ENCODE measurements at places on chromosomes 16 and 17. TPM values are rescaled to one million over a fixed set of nuclear protein-coding genes. Genes with fewer than 3 reads are reported as not detected.

Gene BIRC5
- 174 TPM for total RNA-seq

GRCh38 chr16:86569701-86570447 is 3.2 kb downstream of the FOXC2 start:
- DNase-seq = no peak

- no peak for DNase-seq
These were observed 24.8 kb downstream of the ZFPM1 start for GRCh38 chr16:88477631-88478519.

Gene CHAD
- not detected for total RNA-seq

Gene CHRNB1
- total RNA-seq = 20.2 TPM

Gene PRCD
- total RNA-seq = not detected

- peak; percentile 97 for DNase-seq
These were observed 46.7 kb downstream of the C17orf67 start for GRCh38 chr17:56786989-56787482.

GRCh38 chr16:90046971-90047713 is 27.9 kb upstream of the DBNDD1 start:
- peak; percentile 34 for DNase-seq

GRCh38 chr16:69326172-69326873 is 4.1 kb downstream of the PDF start:
- DNase-seq = no peak

- no peak for DNase-seq
These were observed 671 bp upstream of the TOP2A start for GRCh38 chr17:40418428-40418706.

GRCh38 chr16:46918905-46919792 is 35.0 kb downstream of the GPT2 start:
- DNase-seq = no peak

Gene C17orf100
- 0.89 TPM for total RNA-seq

- no peak for DNase-seq
These were observed 226.5 kb downstream of the PMP22 start for GRCh38 chr17:15038656-15039055.

GRCh38 chr16:84952335-84953189 is 58.8 kb downstream of the ZDHHC7 start:
- peak; percentile 80 for DNase-seq

- DNase-seq = no peak
These were observed 86.7 kb downstream of the ZFHX3 start for GRCh38 chr16:72961115-72961832.

DNA sequence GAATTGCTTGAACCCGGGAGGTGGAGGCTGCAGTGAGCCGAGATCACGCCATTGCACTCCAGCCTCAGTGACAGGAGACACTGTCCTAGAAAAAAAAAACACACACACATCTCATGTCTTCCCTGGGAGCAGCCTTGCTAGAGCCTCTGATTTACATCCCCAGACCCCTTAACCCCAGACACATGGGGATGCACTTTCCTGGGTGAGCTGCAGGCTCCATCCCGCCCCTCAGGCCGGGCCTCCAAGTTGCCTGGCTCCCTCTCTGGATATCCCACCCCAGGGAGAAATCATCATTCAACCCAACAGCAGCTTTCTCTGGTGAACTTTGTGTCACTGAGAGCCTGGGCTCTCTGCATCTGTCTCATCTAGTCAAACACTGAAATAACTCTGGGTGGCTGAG is 21.5 kb downstream of the SRL start:
- no peak for DNase-seq

Gene KCNH4
- total RNA-seq = not detected

GRCh38 chr16:7318686-7319085 is 14.0 kb upstream of the RBFOX1 start:
- DNase-seq = no peak

GRCh38 chr16:68744744-68745280 is 7.7 kb downstream of the CDH1 start:
- DNase-seq = no peak

Gene KRTAP4-4
- total RNA-seq = not detected

Gene DNAAF1
- total RNA-seq = 0.88 TPM

DNA sequence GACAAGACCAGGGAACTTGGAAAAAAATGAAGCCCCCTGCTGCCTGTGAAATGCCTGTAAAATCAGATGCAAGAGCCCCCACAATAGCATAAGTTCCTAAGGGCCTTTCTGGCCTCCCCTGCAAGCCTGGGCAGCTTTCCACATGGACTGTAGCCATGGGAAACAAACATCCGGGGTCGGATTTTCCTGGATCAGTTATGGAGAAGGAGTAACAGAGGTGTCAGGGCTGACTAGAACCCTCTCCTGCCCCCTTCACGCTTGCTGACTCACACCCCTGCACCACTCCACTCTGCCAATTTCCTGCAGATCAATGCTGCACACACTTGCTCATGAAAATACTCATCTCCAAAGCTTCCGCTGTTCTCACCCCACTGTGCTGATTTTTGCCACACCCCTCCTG is 258.6 kb downstream of the CBLN1 start:
- DNase-seq = peak; percentile 74

DNA sequence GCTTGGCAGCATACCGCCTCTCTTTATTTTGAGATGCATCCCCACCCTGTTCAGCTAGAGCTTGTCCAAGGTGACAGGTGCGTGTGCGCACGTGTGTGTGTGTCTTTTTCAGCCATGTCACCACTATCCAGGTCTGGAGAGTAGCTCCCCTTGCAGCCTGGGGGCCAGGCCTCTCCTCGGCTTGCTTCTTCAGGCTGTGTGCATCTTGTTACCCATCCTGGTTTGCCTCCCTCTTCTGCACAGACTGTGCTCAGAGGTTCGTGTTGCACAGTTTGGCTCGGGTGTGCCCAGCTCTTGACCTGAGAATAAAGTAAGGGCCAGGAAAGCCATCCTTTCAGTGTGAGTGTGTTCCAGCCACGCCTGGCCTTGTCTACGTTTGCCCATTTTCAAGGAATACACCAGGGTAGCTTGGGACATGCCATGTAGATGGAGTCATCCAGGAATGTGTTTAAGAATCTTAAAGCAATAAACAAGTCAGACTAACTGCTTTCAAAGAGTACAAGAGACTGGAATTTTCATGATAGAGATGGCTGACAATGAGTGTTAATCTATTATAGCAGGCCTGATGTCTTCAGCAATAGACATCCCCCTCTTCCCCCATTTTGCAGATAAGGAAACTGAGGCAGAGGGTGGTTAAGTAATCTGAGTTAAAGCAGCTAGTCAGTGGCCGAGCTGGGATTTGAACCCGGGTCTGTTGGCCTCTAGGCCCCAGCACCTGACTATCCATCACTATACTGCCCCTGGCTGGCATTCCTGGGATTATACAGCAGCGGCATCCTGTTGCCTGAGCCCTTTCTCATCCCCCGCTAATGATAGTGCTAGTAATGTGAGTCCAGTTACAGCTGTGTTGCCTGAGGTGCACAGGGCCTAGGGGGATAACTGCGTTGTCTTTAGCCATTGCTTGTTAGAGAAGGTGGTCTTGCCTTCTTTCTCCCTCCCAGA is 77.9 kb downstream of the KSR1 start:
- peak; percentile 85 for DNase-seq

Gene CLDN7
- 1.2 TPM for total RNA-seq

Gene TBC1D26
- not detected for total RNA-seq

DNA sequence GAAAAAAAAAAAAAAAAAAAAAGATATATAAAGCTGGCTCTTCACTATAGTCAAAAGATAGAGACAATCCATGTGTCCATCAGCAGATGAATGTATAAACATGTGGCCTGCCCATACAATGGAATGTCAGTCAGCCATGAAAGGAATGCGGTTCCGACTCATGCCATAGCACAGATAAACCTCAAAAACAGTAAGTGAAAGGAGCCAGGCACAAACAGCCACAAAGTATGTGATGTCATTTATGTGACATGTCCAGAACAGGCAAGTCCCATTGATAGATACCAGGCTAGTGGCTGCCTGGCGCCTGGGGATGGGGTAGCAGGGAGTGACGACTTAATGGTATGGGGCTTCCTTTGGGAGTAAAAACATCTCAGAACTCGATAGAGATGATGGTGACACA is 155.7 kb downstream of the CMIP start:
- peak; percentile 82 for DNase-seq

- DNase-seq = no peak
These were observed 645 bp downstream of the NLGN2 start for GRCh38 chr17:7408252-7408727.

GRCh38 chr16:13313351-13313750 is 412.0 kb downstream of the SHISA9 start:
- no peak for DNase-seq

Gene MT1G
- total RNA-seq = not detected

GRCh38 chr17:37547986-37548385 is 58.3 kb downstream of the DUSP14 start:
- DNase-seq = no peak

DNA sequence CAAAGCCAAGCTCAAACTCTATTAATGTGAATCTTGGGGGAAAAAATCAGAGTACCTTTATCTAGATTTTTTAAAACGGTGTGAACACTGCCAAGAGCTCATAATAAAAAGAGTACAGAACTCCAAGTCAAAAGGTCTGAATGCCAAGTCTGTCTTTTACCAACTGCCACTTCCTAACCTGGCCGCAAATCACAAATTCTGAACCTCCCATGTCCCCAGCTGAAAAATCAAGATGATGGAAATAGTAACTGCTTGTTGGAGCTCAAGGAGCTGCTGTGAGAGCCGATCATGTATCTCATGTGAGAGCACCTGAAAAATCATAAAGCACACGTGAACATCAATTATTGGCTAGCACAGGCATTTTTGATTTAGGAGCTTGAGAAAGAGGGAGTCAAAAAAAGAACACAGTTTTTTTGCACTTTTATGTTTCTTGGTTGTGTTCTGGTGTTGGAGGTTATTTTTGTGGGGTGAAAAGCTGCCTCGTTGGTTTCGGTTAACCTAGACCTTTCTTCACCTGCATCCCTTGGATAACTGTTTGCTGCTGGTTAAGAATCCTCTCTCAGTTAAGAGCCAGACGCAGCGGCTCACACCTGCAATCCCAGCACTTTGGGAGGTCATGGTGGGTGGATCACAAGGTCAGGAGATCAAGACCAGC is 50.5 kb downstream of the GAS7 start:
- DNase-seq = no peak

GRCh38 chr17:39673335-39674081 is 5.3 kb downstream of the PNMT start:
- no peak for DNase-seq

Gene ABCA6
- total RNA-seq = not detected

Gene TMIGD1
- not detected for total RNA-seq

Gene SOST
- total RNA-seq = 0.24 TPM

DNA sequence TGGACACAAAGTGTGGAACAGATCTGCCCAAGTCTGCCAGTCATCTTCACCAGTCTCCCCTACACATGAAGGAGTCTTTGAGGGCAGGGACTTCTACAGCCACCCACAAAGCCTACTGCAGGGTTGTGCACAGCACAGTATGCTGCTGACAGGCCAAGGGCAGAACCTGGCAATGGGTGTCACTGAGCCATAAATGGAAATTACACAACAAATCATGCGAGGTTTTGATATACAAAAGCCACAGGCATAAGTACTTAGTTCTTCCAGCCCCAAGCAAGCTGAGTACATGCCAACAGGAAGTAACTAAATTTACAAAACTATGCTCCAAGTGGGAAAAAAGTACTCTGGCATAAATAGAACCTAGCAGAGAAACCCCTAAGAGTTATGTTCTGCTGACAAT is 7.8 kb upstream of the PSMC3IP start:
- DNase-seq = no peak

Gene SLFN14
- total RNA-seq = not detected

GRCh38 chr17:78255029-78255656 is 23.7 kb downstream of the TMEM235 start:
- DNase-seq = no peak

Gene PYY
- not detected for total RNA-seq

DNA sequence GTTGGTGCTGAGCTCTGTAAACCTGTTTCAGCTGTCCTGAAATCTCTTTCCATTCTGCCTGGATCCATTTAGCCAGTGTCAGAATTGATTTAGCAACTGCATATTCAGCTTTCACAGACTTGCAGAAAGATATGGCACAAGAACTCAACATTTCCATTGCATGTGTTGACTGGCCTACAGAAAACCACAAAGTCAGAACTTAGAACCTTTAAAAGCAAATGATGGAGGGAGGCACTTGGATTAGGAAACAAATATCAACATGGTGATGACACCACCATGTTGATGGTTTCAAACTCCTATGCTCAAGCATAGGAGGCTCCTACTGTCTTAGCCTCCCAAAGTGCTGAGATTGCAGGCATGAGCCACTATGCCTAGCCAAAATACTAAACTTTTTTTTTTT is 52.3 kb upstream of the ARL6IP1 start:
- no peak for DNase-seq

GRCh38 chr16:77763994-77764393 is 24.4 kb upstream of the VAT1L start:
- no peak for DNase-seq

Gene TNP2
- not detected for total RNA-seq

- DNase-seq = peak; percentile 92
These were observed 53.3 kb upstream of the BCAR1 start for GRCh38 chr16:75304521-75305363.

DNA sequence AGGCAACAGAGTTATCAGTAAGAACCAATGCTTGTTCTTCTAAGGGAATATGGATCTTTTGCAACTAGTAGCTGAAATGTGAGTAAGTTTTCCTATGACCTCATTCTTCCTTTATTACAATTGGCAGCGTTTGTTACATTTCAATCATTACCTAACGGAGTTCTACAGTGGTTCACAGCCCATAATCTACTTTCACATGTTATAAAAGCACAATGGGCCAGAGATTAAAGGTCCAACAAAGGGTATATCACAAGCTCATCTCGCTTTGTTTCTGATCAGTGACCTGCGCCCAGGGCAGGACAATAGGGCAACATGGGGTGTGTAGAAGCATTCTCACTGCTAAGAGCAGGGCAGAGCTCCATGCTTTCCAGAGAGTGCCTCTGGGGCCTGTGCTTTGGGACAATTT is 279.9 kb upstream of the DYNLRB2 start:
- DNase-seq = no peak

Gene CDYL2
- total RNA-seq = 6.3 TPM

DNA sequence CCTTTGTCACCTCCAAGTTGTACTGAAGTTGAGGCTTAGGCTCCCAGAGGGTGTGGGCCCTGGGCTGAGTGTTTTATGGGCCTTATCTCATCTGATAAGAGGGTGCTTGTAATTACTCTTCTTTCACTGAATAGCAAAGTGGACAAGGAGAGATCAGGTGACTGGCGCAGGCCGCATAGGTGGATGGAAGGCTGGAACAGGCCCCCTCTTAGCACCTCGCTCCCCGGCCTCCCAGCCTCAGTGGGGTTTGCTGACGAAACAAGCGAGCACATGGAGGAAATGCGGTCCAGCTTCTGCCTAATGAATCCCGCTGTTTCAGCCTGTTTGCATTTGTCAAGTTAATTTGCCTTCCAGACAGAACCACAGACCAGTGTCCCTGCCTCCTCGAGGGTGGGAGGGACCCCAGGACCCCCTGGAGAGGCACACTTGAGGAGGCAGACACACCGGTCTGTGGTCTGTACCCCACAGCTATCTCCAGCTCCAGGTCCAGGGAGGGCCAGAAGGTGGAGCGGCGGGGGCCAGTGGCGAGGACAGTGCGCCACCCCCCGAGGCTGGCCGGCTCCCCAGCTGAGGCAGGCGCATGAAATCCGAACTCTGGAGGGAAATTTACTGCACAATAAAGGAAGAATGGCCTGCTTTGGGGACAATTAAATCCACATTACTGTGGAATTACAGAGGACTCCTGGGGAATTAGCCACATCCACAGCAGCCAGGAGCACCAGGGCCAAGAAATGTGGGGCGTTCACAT is 123.4 kb downstream of the NTN1 start:
- no peak for DNase-seq

- DNase-seq = peak; percentile 78
These were observed 40.1 kb downstream of the KLHDC4 start for GRCh38 chr16:87725596-87726235.

- peak; percentile 87 for DNase-seq
These were observed 198.4 kb upstream of the SOX9 start for GRCh38 chr17:71922439-71922838.
